Stimulated activated CD4-positive, alpha-beta T cell treated with anti-CD3 and anti-CD28 coated beads, TNF-alpha, amount 100 ng/mL, for 4 hours (primary cell): ENCODE measurements at places on chromosomes 12 and 14.

DNA sequence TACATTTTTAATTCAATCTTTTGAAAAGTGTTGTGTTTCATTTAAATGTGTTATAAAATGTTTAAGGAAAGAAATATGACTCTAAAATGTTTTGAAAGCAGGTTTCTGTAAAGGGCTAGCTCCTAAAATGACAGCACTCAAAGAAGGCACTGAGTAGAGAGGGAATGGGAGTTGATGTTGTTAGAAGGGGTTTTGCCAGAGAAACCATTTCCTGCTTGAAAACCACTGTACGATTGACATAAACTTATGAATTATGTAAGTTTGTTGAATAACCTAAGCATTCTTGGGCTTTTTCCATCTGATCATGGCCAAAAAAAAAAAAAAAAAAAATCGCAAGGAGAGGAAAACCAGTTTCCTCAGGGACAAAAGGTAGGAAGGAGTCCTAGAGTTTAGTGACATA lies 234.0 kb downstream of the EGLN3 start:
- no peak for DNase-seq

- DNase-seq, result no peak
These were observed 13.8 kb downstream of the BICD1 start for GRCh38 chr12:32120419-32120818.

DNA sequence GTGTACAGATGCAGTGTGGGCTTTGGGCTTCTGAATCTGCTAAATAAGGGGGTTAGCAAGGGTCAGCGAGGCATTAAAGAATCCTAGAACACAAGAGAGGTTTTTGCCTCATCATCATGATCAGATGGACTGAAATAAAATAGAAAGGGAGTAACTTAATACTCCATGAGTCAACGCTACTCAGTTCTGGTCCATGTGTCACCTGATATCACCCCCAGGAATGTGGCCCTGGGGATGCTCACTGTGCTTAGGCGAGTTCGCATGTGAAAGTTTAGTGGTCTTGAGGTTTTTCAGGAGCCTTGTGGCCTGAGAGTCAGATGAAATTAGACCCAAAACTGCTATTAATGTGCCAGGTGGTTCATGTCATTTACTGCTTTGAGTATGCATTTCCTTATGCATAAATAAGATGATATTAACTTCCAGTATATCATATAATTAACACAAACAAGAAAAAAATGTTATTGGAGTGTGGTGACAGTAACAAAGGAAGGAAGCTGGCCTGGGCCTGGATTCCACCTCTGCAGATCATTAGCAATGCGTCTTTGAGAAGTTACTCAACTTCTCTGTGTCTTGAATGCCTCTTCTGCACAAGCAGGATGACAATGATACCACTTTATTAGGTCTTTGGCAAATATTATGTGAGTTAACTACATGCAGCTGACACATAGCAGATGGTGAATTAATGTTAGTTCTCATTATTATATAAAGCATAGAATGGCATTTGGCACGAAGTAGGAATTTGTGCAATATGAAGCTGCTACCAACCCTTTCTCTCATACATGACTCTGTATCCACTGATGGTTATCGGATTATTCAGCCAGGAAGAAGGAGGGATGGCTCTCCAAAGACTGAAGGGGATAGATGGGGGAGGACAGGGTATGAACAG lies 1272.6 kb downstream of the AACS start:
- DNase-seq, result no peak

DNA sequence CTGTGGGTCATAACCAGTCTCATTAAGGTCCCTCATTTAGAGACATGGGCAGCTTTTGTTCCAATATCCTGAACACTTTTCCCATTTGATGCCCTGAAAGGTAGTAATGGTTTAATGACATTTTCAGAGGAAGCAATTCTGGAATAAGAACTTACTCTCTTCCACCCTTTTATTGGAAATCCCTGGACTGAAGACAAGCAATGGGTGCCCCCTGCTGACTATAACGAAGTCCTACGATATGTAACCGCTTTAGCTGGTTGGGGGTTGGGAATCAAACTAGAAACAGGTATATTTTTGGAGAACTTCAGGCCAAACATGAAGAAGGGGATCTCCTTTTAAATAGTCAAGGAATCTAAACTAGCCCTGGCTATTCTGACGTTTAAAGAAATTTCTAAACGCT lies 20.5 kb downstream of the SARNP start:
- DNase-seq, result no peak

DNA sequence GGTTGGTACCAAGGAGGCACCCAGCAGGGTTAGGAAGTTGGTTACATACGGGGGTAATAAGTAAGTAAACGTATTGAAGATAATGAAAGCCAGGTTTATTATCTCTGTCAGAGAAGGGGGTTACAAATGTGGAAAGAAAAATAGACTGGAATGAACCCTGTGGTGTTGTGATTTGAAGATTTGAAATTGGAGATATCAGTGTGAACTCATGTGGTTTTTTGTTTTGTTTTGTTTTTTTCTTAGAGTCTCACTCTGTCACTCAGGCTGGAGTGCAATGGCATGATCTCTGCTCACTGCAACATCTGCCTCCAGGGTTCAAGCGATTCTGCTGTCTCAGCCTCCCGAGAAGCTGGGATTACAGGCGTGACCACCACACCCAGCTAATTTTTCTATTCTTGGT lies 14.1 kb upstream of the SLC25A3 start:
- DNase-seq, result no peak

DNA sequence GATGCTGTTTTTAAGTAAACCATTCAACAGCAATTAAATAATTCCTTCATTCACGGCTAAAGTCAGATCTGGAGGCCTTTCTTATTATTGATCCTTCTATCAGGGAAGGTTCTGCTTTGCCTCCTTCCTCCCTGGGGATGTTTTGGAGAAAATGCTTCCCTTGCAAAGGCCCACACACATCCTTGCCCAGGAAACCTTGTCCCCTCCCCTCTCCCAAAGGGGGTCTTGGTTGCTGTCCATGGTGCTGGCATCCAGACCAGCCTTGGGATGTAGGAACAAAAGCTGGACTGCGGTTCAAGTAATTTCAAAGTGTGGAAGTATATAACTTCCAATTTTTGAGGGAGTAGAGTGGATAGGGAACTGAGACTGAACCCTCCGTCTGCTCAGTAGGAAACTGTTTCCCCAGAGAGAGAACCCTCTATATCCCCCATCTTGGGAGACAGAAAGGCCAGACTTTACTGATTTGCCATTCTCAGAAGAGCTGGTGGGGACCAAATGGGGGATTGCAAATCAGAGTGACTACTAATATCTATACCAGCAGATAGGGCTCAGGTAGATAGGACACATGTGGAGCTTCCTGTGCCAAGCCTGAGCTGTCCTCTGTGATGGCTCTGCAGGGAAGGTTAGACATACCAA lies 5.6 kb downstream of the MARCHF9 start:
- no peak for DNase-seq

GRCh38 chr12:77179515-77179914 lies 114.1 kb upstream of the E2F7 start:
- no peak for DNase-seq

GRCh38 chr12:92554158-92555073 lies 148.4 kb upstream of the PLEKHG7 start:
- DNase-seq, result no peak

DNA sequence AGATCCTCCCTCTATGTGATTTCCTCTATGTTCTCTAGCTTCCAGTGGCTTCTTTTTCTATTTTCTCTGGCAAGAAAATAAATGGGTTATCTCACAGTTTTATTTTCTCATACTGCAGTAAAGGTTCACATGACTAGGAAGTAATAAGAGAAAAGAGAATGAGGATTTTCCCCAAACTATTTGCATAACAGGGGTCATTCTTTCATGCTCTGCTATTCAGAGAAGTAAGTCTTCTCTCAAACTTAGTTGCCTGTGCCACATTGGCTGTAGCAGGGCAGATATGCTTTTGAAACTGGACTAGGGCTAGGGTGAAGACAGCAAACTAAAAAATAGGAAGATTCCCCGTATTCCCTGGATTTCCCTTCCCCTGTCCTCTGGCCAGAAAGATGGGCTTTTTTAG lies 57.4 kb downstream of the ACSM4 start:
- no peak for DNase-seq

GRCh38 chr14:53409969-53410368 lies 256.8 kb upstream of the DDHD1 start:
- no peak for DNase-seq

GRCh38 chr12:120851944-120852343 lies 52.2 kb downstream of the SPPL3 start:
- DNase-seq, result no peak

DNA sequence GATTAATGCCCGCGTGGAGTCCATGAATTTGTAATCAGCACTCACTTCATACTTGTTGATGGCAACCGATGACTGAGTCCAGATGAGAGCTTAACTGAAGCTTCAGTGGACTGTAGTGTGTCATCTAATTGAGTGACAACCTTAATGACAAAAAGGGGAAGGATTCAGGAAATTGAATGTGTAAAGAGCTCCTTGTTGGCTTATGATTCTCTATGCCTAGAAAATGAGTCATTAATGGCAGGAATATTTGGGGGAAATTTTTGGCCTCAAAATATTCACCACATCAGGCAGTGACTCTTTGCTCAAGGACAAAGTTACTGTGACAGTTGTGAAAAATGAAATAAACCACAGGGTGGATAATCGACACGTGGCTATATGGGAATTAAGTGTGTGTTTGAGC lies 55.3 kb upstream of the STON2 start:
- DNase-seq, result no peak

- no peak for DNase-seq
These were observed 34.5 kb downstream of the TM7SF3 start for GRCh38 chr12:26979733-26980132.

GRCh38 chr12:57724936-57725740 lies 13.4 kb downstream of the AGAP2 start:
- no peak for DNase-seq

DNA sequence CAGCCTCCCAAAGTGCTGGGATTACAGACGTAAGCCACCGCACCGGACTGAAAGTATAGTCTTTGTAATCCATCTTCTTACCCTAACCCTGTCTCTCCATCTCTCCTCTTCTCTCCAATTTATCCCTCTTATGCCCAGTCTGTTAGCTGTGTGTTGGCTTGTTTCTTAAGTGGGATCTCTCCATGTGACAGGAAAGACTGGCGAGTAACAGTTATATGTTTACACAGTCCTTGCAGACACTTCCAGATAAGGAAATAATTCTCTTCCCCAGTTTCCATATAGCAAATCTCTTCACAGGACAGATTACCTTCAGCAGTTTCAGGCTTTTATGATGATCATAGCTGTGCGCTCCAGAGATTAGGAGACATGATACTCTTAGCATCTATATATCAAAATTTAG lies 16.0 kb upstream of the DIP2B start:
- no peak for DNase-seq

DNA sequence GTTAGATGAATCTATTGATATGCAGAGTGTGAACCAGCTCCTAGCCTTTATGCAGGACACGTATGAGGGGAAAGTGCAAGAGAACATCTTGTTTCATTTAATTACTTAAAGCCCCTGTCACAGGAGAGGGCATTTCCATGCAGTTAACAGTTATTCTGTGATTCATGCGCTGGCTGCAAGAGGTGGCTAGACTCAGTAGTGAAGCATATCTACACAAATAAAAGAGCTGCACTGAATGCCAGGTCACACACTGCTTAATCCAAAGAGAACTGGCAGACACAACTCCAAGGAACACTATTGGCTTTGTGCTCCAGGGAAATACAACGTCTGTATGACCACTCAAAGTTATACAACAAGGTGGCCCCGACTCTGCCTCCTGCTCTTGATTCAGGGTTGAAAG lies 394.1 kb downstream of the C12orf75 start:
- no peak for DNase-seq

DNA sequence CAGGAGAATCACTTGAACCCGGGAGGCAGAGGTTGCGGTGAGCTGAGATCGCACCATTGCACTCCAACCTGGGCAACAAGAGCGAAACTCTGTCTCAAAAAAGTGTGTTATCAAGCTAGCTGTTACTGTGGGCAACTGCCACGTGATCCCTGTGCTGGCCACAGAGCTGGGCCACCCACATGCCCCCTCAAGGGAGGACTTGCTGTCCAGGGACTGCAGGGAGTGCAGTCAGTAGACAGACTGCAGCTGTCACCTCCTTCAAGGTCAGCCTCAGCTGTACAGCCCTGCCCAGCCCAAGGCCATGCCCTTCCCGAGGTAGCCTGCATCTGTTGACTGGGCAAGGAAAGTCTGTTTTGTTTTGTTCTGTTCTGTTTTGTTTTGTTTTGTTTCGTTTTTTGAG lies 46.6 kb upstream of the BICDL1 start:
- DNase-seq, result no peak

- no peak for DNase-seq
These were observed 31.5 kb upstream of the ACTN1 start for GRCh38 chr14:69010648-69011047.

- no peak for DNase-seq
These were observed 28.8 kb downstream of the HECTD4 start for GRCh38 chr12:112353393-112353792.

GRCh38 chr12:30763053-30763452 lies 8.3 kb upstream of the CAPRIN2 start:
- no peak for DNase-seq

- DNase-seq, result no peak
These were observed 108.8 kb downstream of the MYF5 start for GRCh38 chr12:80825506-80825905.

GRCh38 chr14:89367779-89368120 lies 49.3 kb downstream of the FOXN3 start:
- no peak for DNase-seq

DNA sequence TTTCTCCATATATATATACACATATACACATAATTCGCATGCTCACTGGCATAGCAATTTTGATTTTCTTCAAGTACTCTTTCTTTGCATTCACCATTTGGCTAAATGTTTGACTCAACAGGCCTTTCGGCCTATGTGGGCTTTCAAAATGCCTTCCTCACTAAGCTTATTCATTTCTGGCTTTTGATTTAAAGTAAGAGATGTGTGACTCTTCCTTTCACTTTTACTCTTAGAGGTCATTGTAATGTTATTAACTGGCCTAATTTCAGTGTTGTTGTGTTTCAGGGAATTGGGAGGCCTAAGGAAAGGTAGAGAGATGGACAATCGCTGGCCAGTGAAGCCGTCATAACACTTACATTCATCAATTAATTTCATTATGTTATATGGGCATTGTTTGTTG lies 14.5 kb upstream of the KLRD1 start:
- DNase-seq, result no peak

- no peak for DNase-seq
These were observed 61.9 kb downstream of the SLC41A2 start for GRCh38 chr12:104896146-104896545.

- DNase-seq, result no peak
These were observed 847.4 kb downstream of the NRXN3 start for GRCh38 chr14:79017561-79017960.
